ENCODE measurements at places on chromosomes 2 and 18.

GRCh38 chr18:75216911-75217689 is 6.5 kb downstream of the TSHZ1 start:
- no peak for DNase-seq

GRCh38 chr2:44642123-44642857 is 280.5 kb downstream of the CAMKMT start:
- no peak for DNase-seq

DNA sequence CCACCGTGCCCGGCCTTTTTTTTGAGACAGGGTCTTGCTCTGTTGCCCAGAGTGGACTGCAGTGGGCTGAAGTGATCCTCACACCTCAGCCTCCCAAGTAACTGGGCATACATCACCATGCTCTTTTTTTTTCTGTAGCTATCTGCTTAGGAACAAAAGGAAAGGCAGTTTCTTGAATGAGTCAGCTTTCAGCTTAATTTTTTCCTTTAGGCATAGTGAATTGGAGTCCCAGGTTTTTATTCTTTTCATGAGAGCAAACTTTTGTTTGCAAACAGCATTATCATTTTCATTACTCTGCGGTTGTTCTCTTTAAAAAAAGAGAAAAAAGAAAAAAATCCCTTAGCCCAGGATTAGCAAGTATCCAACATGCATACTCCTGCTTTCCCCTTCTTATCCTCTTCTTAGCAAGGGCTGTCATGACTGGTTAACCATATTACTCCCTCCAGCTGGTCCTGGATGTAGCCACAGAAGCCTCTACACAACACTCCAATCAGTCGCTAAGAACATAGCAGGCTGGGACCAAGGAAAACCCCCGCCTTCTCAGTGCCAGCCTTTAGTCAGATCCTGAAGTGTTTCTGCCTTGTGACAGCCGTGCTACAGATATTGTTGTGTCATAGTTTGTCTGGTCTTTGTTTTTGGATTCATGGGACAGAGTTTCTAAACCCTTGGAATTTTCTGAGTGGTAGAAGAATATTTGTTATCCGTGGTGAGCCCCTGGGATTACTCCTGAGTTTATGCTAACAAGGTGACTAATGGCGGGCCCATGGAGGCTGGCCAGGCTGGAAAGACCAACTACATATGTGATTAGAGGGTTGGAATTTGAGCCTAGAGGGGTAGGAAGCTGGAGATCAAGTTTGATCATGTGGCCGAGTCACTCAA is 23.3 kb upstream of the ST3GAL5 start:
- DNase-seq, result no peak

DNA sequence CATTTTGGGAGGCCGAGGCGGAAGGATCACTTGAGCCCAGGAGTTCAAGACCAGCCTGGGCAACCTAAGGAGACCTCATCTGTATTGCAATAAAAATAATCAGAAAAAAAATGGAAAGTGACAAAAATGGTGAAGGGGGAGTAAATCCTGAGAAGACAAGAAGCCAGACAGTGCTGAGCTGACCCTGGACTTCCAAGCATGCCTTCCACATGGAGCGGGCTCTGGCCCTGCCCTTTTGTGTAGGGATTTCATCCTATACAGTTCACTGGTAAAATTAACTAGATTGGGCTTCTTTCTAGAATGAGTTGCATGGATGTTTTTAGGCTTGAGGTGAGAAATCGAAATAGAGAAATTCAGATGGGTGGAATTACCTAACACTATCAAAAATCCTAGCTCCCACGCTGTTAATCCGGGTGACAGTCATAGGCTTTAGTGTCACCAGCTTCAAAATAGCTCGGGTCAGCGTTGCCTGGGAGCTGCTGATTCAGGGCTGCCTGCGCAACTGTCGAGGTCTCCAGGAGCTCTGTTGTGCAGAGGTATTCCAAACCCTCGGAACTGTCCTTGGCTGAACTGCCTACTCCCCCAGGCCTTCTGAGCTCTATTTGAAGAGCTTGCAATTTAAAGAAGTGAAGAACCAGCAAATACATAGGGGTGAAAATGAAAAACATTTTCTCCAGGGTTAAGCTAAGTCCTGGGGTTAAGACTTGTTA is 21.5 kb upstream of the ZNF532 start:
- DNase-seq, result no peak

DNA sequence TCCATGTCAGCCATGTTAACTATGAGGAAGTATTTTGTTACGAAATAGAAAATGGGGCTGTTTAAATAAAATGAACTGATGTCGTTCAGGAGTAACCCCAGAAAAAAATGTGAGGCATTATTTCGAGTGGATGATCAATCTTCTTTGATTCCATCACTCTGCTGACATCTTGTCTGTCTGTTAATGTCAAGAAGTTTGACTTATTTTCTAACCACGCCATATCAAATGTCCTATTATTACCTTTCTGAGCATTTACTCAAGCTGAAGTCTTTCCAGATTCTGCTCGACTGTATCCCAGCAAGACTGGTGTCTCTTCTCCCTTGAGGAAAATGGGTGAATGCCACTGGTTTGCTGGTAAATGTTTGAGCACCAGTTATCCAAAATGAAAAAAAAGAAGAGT is 672.9 kb upstream of the SOX11 start:
- no peak for DNase-seq

GRCh38 chr2:215498431-215498830 is 62.6 kb upstream of the FN1 start:
- no peak for DNase-seq

DNA sequence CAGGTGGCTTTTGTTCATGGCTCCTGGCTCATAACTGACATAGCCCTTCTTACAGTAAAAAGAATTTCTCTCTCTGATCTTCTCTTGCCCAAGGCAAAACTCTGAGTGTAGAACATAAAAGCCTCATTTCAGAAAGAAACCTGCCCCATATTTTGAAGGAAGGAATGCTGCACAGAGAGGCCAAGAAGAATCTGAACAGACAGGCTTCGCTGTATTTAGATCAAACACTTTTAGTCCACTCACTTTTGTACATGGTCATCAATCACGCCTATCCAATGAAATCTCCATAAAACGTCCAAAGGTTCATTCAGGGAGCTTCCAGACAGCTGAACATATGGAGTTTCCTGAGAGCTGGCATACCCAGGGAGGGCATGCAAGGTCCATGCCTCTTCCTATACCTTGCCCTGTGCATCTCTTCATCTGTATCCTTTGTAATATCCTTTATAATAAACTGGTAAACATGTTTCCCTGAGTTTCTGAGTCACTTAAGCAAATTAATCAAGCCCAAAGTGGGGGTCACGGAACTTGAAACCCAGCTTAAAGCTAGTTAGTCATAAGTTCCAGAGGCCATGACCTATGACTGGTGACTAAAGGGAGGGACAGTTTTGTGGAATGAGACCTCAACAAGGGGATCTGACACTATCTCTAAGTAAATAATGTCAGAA is 62.5 kb upstream of the TMEM247 start:
- DNase-seq, result no peak

DNA sequence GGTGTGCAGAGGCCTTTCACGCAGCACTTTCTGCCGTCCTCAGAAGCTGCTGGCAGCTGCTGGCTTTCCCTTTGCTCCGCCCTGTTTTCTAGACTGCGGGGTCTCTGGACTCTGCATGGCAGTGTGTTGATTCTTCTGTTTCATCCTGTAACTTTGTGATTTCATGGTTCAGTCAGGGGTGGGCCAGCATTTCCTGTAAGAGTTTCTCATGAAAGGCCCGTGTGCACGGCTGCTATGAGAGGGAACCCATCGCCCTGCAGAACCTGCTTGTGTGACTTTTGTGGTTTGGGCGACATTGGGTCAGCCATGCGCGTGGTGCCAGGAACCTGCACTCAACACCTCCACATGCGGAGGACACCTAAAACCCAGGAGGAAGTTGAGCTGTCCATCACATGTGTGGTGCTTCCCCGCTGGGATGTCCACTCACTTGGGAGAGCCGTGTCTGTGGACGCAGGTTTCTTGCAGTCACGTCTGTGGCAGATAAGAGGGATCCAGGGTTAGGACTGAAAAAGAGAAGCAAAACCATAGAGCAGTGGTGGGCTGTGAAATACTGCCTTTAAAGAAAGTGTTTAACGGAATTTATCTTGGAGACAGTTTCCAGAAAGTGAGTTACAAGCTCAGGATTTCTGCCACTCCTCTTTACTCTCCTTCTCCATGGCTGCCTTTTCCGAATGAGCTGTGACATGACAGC is 167.3 kb upstream of the ALKAL2 start:
- DNase-seq, result no peak

DNA sequence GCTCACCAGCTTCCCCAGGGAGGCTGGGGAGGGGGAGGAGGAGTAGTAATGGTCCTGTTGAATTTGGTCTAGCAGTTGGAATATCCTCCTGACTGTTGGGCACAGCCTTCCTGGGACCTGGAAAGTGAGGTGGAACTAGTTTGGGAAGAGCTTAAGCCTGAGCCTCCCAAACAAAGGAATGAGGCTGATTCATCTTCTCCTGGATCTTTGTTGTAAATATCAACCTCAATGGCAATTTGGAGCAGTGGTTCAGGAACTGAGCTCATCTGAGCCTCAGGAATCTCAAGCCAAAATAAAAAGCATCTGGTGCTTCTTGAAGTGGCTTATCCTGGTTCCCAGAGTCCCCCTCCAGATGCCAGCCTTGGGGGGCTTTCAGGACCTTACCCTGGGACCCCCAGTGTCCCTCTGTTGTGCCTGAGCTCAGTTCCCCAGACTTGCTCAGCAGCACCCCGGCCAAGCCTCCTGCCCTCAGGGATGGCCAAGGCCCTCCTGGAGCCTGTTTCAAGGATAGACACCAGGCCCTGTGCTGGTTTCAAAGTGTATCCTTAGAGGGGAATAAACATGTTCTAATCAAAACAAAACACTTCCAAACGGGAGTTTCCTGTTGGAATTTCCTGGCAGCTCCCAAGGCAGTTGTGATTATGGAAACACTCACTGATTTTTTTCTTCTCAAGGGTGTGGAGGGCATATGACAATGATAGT is 112.6 kb downstream of the DDX1 start:
- no peak for DNase-seq

DNA sequence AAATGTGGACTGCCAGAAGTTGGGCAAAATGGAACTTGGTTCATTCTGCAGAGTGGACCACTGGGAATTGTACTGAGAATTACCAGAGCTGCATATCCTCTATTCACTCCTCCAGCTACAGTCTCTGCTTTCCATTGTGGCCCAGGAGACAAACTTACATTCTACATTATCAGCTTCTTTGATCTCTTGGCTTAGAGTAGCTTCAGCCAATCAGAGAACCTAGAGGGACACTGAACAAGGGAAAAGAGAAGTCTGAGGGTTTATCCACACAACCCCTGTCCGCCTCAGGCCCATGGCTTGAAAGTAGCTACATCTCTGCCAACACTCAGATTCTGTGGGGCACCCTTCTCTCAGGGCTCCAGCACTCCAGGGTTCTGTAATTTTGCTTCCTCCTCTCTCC is 251.1 kb downstream of the TRIB2 start:
- no peak for DNase-seq

DNA sequence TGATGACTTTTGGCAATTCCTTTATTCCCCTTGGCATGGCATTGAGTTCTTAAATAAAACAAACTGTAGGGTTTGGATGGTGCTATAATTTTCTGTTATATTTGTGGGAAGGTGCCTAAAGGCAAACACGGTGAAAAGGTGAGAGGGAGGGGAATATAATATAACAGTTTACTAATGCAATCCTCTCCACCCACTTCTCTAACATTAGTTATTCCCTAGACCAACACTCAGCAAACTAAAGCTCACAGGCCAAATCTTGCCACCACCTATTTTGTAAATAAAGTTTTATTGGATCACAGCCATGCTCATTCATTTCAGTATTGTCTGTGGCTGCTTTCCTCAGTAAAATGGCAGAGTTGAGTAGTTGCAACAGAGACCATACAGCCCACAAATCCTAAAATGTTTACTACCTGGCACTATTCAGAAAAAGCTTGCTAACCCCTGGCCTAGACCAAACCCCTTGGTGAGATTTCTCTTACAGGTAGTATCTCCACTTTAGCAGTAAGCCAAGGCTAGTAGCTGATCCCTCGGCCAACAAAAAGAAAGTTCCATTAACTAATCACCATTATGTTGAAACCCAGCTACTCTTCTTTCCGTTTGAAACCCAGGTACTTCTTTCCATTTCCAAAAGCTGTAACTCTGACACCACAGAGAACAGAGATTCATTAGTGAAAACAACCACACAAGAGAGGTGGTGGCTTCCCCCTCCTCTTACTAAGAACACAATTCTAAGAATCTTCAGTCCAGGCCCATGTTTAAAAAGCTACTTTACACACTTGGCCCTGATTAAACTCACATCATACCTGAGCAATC is 136.1 kb upstream of the CHAC2 start:
- DNase-seq, result no peak

DNA sequence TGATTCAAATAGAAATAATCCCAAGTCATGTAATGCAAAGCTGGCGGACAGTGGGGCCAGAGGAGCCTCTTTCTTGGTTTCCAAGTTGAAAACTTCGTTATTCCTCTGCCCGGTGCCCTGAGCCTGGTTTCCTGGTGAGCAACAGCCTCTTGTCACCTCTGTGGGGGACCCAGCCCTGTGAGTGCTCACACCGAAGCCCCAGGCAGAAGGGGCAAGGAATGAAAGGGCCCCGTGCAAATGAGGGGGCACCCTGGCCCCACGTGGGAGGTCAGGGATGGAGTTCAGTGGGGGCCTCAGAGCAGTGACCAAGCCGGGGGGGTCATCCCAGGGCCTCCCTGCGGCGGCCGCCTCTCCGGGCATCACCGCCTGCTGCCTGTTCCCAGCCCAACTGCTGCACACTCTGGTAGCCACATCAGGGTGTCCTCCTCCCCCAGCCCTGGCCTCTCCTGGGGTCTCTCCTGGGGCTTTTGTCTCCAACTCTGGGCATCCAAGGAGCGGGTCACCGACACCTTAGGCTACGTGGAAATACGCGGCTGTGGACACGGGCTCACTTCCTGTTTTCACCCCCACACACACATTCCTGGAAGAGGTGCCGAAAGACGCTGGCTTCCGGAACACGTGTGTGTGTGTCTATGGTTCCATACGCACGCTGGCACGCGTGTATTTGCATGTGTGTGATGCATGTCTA is 64.5 kb downstream of the TWIST2 start:
- no peak for DNase-seq

- no peak for DNase-seq
These were observed 69.2 kb upstream of the HNRNPA3 start for GRCh38 chr2:177143444-177143843.

GRCh38 chr18:73244401-73244800 is 376.6 kb upstream of the NETO1 start:
- no peak for DNase-seq

GRCh38 chr2:105789745-105790460 is 45.2 kb downstream of the NCK2 start:
- DNase-seq, result no peak

GRCh38 chr18:21074336-21075323 is 37.0 kb downstream of the ROCK1 start:
- no peak for DNase-seq

GRCh38 chr2:43265421-43265820 is 39.0 kb upstream of the ZFP36L2 start:
- no peak for DNase-seq

GRCh38 chr18:79336556-79337142 is 59.1 kb upstream of the NFATC1 start:
- no peak for DNase-seq

DNA sequence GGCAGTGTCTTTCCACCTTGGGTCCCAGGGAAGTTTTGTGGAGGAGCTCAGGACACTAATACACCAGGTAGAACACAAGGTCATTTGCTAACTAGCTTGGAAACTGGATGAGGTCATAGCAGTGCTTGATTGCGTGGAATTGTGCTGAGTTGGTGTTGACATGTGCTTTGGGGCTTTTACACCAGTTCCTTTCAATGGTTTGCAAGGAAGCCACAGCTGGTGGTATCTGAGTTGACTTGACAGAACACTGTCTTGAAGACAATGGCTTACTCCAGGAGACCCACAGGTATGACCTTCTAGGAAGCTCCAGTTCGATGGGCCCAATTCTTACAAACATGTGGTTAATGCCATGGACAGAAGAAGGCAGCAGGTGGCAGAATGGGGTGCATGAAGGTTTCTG is 5.9 kb downstream of the CTLA4 start:
- DNase-seq, result no peak

- DNase-seq, result no peak
These were observed 458.3 kb upstream of the SLC14A2 start for GRCh38 chr18:45156946-45157345.
